ENCODE measurements at places on chromosomes 2 and 18.

GRCh38 chr2:64751286-64752260 lies 97.9 kb upstream of the SERTAD2 start:
- DNase-seq = no peak

- DNase-seq = no peak
Observed at GRCh38 chr2:172394002-172394401, 33.4 kb upstream of the ITGA6 start.

DNA sequence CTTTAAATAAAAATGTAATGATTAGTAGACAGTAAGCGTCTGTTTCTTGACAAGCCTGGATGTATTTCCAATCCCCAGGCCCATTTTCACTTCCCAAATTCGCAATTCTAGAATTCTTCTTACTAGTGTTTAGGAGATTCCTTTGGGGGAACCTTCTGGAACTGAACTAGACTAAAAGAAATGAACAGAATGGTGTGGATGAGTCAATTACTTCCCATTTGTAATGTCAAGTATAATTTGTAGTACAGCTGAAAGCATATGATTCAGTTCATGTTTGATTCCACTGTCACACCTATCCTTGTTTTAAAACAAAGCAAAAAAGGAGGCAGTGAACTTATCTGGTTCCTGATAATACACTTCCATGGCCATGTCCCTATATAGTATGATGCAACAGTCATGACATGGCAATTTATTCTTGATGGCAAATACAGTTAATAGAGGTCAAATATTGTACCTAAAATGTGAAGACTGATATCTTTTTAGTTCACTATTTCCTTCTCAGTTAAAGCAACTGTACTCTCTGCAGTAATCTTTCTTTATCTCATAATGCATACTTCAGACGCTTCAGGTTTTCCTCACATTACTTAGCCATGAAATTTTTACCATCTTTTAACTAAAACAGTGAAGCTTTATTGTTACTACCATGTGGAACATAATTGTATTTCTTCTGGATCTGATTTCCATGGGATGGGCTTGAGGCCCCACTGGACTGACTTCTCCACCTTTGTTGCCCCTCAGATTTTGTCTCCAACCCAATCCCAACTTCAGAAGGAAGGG lies 2.0 kb downstream of the IDH1 start:
- DNase-seq = no peak

DNA sequence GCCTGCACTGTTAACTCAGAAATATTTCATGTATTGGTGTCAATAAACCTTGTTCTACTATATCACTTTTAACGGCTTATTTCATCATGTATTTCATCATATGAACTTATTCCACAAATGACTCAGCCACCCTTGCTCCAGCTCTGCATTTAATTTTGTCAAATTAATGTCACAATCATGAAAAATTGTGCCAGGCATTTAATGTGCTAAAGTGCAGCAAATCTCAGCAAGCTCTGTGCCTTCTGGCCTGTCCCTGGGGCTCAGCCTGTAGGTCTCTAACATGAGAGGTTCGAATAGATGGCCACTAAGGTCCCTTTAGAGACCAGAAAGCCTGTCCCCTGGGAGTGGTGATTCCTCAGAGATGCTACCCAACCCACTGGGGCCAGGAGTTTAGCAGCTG lies 28.6 kb downstream of the BOD1L2 start:
- DNase-seq = no peak

- DNase-seq = no peak
Observed at GRCh38 chr18:52341103-52341432, 1.1 kb downstream of the DCC start.

GRCh38 chr2:160737247-160737646 lies 243.6 kb upstream of the RBMS1 start:
- no peak for DNase-seq

DNA sequence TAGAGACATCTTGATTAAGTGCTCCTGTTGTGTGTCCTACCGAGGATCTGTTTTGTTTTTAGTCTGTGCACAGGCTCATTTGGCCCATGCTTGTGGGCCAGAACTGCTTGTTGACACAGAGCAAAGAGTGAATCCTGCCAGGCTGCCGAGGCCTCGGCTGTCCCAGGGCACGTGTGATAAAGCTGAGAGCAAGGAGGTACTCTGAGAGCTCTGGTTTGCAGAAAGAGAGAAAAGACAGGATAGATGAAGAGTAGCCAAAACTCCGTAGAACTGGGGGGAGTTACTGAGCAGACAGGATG lies 175.1 kb downstream of the FAM210A start:
- DNase-seq = no peak
